ENCODE measurements at places on chromosomes 5 and 9. TPM values are rescaled to one million over a fixed set of nuclear protein-coding genes. Genes with fewer than 3 reads are reported as not detected.

SH3RF2 gene
- 1.1 TPM for total RNA-seq

CDKN2AIPNL gene
- total RNA-seq, result 53.5 TPM

TEX48 gene
- total RNA-seq, result not detected

ENC1 gene
- 16.3 TPM for total RNA-seq

SLC36A2 gene
- not detected for total RNA-seq

ZNG1E gene
- total RNA-seq, result 32.1 TPM

AHRR gene
- 1.8 TPM for total RNA-seq

IL11RA gene
- total RNA-seq, result 4.9 TPM

CRHBP gene
- not detected for total RNA-seq

PAEP gene
- total RNA-seq, result not detected

SLCO4C1 gene
- 6.7 TPM for total RNA-seq

ARL10 gene
- 6.7 TPM for total RNA-seq

DNA sequence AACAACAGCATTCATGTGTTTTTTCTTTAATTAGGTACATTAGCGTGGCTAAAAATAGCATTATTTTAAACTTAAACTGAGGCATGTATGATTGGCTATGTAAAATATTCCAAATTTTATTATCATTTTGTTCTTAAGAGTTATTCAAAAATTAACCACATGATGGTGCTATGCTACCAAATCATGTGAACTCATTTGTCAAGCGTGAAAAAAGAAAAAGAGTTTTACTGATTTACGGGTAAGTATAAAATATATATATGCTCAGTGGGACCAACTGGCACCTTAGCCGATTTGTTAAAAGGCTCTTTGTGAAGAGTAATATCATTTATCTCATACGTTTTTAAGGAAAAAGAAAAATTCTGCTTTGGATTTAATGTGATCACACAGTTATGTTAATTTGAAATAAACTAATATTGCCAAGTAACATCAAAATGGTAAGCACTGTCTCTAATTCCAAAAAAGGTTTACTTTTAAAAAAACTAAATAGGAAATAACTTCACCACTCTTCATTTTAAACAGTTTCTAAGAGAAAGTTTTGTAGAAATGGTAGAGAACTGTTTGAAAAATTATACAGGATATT is 1042.3 kb downstream of the CDH12 start:
- H3K4me1 ChIP-seq, result no peaks in the 10 kb centered on the region
- H3K27ac ChIP-seq, result no peak overlapping the region
- no peak overlapping the region for H3K4me3 ChIP-seq
- peak; percentile 64 for DNase-seq
- no peaks in the 10 kb centered on the region for H3K27me3 ChIP-seq

DNA sequence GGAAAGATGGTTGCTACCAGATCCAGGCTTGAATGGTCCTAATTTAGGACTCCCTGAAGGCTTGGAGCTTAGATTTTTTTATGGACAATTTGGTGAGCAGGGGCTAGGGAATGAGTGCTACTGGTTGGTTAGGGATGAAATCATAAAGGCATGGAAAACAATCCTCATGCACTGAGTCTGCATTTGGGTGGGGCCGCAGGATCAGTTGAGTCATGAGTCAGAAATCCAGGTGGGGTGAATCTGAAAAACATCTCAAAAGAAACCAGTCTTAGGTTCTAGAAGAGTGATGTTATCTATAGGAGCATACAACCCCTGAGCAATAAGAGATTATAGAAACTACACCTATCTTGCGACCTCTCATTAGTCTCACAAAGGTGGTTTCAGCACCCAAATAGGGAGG is 300.0 kb downstream of the KIF4B start:
- H3K4me1 ChIP-seq, result no peaks in the 10 kb centered on the region
- H3K36me3 ChIP-seq, result no peaks in the 10 kb centered on the region

DNA sequence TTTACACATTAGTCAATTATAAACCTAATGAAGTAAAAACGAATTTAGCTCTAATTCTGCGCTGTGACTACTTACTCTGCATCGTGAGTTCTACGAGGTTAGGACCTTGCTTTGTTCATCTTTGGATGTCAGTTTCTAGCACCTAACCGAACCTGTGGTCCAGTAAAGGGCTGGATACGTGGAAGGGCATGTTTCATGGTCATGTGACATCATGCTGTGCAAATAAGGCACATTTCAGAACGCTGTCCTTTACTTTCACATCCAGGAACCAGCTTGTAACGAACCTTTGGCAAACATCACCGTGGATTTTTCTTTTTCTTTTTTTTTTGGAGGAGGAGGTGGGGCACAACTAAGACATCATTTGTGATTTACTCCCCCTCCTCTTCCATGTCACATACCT is 15.0 kb downstream of the BASP1 start:
- no peak overlapping the region for H3K27ac ChIP-seq
- H3K4me1 ChIP-seq, result no peaks in the 10 kb centered on the region
- H3K4me3 ChIP-seq, result no peak overlapping the region
- H3K27me3 ChIP-seq, result no peaks in the 10 kb centered on the region
- no peak for DNase-seq

- no peak for DNase-seq
- no peak overlapping the region for H3K4me3 ChIP-seq
- H3K36me3 ChIP-seq, result no peaks in the 10 kb centered on the region
Observed at GRCh38 chr9:131539223-131539923, 6.0 kb upstream of the PRRT1B start.

DNA sequence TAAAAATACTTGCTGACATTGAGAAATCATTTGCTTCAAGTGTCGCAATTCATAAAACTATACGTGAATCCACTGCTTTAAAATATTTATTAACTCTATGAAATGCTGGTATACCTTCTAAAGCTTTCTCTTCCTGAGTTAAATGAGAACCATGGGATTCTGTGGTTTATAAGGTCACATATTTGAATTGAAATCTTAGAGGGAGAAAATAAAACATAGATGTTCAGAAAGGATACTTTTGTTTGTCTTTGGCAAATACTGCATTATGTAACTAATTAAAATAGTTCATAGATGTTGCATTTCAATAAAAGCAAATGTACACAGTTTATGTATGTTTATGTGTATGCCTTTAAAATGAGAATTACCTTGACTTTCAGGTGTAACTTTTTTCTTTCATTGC is 250.1 kb downstream of the FAM170A start:
- H3K36me3 ChIP-seq, result no peaks in the 10 kb centered on the region
- no peaks in the 10 kb centered on the region for H3K27me3 ChIP-seq
- H3K4me3 ChIP-seq, result no peak overlapping the region
- H3K27ac ChIP-seq, result no peak overlapping the region
- no peak for DNase-seq

GRCh38 chr5:147479444-147479843 is 30.4 kb downstream of the DPYSL3 start:
- H3K4me3 ChIP-seq, result no peak overlapping the region
- H3K36me3 ChIP-seq, result no peaks in the 10 kb centered on the region
- H3K4me1 ChIP-seq, result peaks cover 65% of the 10 kb centered on the region
- no peak for DNase-seq
- no peaks in the 10 kb centered on the region for H3K27me3 ChIP-seq

- no peak for DNase-seq
- 0 out of 2 replicates have a peak, but pooled peaks cover 5% of the 10 kb centered on the region for H3K4me1 ChIP-seq
- H3K4me3 ChIP-seq, result no peak overlapping the region
- H3K27ac ChIP-seq, result no peak overlapping the region
- no peaks in the 10 kb centered on the region for H3K27me3 ChIP-seq
Observed at GRCh38 chr5:150791536-150791935, 13.0 kb downstream of the SMIM3 start.

- H3K4me1 ChIP-seq, result no peaks in the 10 kb centered on the region
- H3K27me3 ChIP-seq, result no peaks in the 10 kb centered on the region
- H3K27ac ChIP-seq, result no peak overlapping the region
- no peaks in the 10 kb centered on the region for H3K36me3 ChIP-seq
- DNase-seq, result no peak
- no peak overlapping the region for H3K4me3 ChIP-seq
Observed at GRCh38 chr9:109391176-109391575, 70.3 kb upstream of the EPB41L4B start.

DNA sequence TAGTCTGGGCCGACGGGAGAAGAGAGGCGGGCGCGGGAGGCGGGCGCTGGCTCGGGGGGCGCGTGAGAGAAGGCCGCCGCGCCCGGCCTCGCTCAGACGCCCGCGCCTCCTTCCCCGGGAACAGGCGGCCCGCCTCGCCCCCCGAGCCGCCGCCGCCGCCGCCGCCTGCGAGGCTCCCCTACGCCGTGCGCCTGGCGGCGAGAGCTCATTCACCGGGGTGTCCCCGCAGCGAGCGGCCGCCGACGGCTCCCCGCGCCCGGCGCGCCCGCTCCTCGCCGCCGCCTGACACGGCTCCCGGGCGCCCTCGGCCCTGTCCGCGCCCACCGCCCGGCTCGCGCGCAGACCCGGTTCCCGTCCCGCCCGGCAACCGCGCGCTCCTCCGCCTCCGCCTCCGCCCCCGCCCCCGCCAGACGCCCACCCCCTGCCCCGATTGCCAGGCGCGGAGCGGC is at the start of gene GNAQ:
Gene GNAQ, minus strand, starts transcription at position 368 of the 449 bp plus-strand sequence. CDS start 576 bp downstream, outside the sequence.
- peaks cover 26% of the 10 kb centered on the region for H3K4me1 ChIP-seq
- H3K27ac ChIP-seq, result peak within 1 kb of the TSS; percentile 43
- H3K4me3 ChIP-seq, result peak within 1 kb of the TSS; percentile 83
- no peaks in the 10 kb centered on the region for H3K27me3 ChIP-seq

- peak; percentile 76 for DNase-seq
- H3K4me3 ChIP-seq, result no peak overlapping the region
- H3K27ac ChIP-seq, result no peak overlapping the region
- H3K36me3 ChIP-seq, result peaks cover 20% of the 10 kb centered on the region
- H3K27me3 ChIP-seq, result no peaks in the 10 kb centered on the region
Observed at GRCh38 chr5:446883-447263, 3.9 kb downstream of the EXOC3 start.

DNA sequence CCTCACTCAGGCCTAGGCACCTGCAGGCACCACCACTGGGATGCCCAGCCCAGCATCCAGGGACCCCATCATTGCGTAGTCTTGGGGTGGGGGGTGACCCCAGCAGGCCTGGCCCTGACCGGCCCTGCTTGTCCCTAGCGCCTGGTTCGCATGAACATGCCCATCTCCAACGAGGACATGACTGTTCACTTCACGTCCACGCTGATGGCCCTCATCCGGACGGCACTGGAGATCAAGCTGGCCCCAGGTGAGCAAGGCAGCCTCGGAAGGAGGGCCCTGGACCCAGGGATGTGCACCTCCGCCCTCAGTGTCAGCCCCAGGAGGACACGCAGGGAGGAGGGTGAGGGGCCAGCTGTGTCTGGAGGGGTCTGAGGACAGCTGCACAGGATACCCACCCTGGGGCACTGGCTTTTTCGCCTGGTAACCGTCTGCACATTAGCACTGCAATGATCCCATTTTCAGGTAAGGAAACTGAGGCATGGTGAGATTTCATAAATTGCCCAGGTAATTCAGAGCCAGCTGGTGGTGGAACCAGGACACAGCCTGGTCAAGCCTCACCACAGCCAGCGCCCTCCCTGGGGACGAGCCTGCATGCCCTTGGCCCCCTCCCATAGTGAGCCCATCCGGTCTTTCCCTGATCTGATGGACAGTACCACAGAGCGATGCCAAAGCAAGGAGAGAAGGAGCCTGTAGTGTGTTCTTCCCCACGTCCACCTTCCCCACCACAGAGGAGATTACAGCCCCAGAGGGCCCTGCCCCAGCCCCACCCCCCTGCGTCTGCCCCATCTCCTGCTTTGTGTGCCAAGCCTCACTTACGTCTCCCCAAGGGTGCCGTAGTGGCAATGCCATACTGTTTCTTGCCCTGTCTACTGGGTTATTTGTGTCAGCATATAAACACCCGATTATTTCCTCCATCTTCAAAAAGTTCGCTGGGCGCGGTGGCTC is 228.3 kb downstream of the CACNA1B start:
- H3K4me3 ChIP-seq, result no peak overlapping the region
- H3K27ac ChIP-seq, result no peak overlapping the region
- H3K4me1 ChIP-seq, result no peaks in the 10 kb centered on the region
- H3K27me3 ChIP-seq, result no peaks in the 10 kb centered on the region
- no peaks in the 10 kb centered on the region for H3K36me3 ChIP-seq

- no peak overlapping the region for H3K27ac ChIP-seq
- H3K4me1 ChIP-seq, result no peaks in the 10 kb centered on the region
- no peaks in the 10 kb centered on the region for H3K36me3 ChIP-seq
- H3K27me3 ChIP-seq, result no peaks in the 10 kb centered on the region
- H3K4me3 ChIP-seq, result no peak overlapping the region
- peak; percentile 51 for DNase-seq
Observed at GRCh38 chr5:175337680-175338079, 106.3 kb downstream of the DRD1 start.

- no peaks in the 10 kb centered on the region for H3K36me3 ChIP-seq
- H3K27me3 ChIP-seq, result no peaks in the 10 kb centered on the region
- no peaks in the 10 kb centered on the region for H3K4me1 ChIP-seq
- no peak overlapping the region for H3K27ac ChIP-seq
- H3K4me3 ChIP-seq, result no peak overlapping the region
Observed at GRCh38 chr5:160616712-160617497, 195.2 kb downstream of the PTTG1 start.

GRCh38 chr5:24547132-24547531 is 97.6 kb downstream of the CDH10 start:
- no peaks in the 10 kb centered on the region for H3K27me3 ChIP-seq
- no peaks in the 10 kb centered on the region for H3K4me1 ChIP-seq
- H3K36me3 ChIP-seq, result no peaks in the 10 kb centered on the region
- no peak overlapping the region for H3K4me3 ChIP-seq
- no peak overlapping the region for H3K27ac ChIP-seq

DNA sequence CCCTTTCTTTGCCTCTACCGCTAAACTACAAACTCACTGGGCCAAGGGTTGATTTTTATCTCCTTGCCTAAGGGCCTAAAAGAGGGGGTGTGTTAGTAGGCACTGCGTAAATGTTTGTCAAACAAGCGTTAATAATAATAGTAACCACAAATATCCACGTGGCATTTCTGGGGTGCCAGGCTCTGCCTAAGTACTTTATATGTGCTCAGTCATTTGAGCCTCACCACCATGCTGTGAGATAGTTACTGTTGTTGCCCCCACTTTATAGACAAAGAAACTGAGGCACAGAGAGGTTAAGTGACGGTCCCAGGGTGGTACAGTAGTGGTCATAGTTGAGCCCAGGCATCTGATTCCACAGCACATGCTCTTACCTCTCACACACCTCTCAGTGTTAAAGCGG is 52.4 kb downstream of the ERGIC1 start:
- no peak overlapping the region for H3K27ac ChIP-seq
- no peak for DNase-seq
- H3K27me3 ChIP-seq, result no peaks in the 10 kb centered on the region
- H3K4me1 ChIP-seq, result no peaks in the 10 kb centered on the region
- H3K4me3 ChIP-seq, result no peak overlapping the region

- H3K27ac ChIP-seq, result no peak overlapping the region
- H3K27me3 ChIP-seq, result no peaks in the 10 kb centered on the region
- H3K4me3 ChIP-seq, result peak overlapping the region; percentile 92
- no peak for DNase-seq
- H3K4me1 ChIP-seq, result peaks cover 18% of the 10 kb centered on the region
Observed at GRCh38 chr9:100425758-100426157, 1.2 kb upstream of the MSANTD3 start.

GRCh38 chr5:112186401-112186990 is 232.6 kb downstream of the EPB41L4A start:
- DNase-seq, result peak; percentile 70
- no peak overlapping the region for H3K4me3 ChIP-seq
- no peaks in the 10 kb centered on the region for H3K36me3 ChIP-seq

All from GM23338 (cell line).